ENCODE measurements at places on chromosomes 4 and X. TPM values are rescaled to one million over a fixed set of nuclear protein-coding genes. Genes with fewer than 3 reads are reported as not detected.

DNA sequence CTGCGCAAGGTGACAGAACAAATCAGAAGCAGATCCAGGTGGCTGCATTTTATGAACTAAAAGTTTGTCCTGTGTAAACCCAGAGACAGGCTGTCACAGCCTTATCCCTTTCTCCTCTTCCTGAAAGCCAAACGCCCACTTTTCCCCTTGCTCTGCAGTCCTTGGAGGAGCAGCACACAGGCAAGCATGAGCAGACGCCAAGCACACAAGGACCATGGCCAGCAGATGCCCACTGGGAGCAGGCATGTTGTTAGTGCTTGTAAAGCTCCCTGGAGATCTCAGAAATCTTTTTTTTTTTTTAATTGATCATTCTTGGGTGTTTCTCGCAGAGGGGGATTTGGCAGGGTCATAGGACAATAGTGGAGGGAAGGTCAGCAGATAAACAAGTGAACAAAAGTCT lies 11.5 kb upstream of the HOPX start:
- DNase-seq = no peak

- DNase-seq = no peak
Observed at GRCh38 chr4:6221301-6221850, 21.0 kb upstream of the JAKMIP1 start.

DNA sequence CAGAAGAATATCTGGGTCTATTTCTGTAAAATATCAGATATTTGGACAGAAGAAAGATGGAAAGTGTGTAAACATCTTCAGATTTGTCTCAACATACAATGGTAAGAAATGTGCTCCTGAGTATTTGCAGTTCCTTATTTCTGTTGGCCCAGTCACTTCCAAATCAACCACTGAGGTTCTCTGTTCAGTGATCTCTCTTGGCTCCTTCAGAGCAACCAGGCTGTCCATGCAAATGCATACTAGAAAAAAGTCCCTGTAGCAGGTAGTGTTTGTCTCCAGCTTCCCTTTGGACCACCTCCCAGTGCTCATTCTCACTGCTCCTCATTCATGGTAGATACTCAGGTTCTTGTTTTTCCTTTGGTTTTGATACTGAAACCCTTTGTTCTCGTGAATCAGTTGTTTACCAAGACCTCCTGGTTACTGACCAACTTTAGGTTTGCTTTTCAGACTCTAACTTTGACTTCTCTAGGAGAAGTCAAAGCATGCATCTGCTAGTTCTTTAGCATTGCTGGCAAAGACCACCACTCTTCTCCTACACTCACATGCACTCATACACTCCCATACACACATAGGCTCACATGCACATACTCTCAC lies 28.8 kb downstream of the ASIC5 start:
- no peak for DNase-seq

DNA sequence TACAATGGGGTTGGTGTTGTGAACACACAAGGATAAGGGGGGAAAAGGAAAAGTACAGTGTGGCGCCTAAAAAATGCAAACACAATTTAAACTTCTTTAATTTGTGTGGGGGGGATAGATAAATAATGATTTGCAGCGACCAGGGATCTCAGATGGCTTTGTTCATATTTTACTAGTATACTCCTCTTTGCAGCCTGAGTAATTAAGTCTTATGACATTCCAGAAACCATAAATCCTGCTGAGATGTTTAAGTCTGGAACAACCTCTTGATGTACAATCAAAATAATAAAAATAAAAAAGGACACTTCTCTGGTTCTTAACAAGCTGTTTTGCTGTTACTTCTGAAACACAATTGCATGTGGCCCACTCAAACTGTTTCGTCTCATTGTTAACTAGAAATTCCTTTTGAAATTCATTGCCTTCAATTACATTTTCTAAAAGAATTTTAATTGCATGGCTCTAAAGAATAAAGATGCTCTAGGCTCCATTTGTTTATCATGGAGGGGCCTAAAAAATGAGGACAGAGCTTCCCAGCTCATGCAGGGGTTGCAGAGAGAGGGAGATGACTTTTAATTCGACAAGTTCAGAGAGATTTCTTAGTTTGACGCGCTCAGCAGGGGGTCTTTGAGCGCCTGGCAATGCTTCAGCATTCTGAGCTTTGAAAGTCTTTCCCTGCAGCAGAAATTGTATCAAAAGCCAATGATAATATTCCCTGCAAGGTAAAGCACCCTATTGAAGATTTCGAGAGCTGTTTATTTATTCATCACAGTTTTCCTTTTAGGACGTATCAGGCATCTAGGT lies 892.4 kb upstream of the TENM3 start:
- no peak for DNase-seq

- no peak for DNase-seq
Observed at GRCh38 chr4:96194993-96195392, 355.1 kb downstream of the PDHA2 start.

DNA sequence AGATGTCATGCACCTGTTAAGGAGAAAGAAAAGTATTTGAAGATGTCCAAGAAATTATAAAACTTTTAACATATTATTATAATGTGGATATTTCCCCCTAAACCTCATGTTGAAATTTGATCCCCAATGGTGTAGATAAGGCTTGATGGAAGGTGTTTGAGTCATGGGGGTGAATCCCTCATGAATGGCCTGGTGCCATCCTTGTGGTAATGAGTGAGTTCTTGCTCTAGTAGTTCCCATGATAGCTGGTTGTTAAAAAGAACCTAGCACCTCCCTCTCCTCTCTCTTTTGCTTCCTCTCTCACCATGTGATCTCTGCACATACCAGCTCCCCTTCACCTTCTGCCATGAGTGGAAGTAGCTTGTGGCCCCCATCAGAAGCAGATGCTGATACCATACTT lies 176.6 kb upstream of the NR3C2 start:
- no peak for DNase-seq

GRCh38 chr4:111572470-111572869 lies 572.8 kb upstream of the FAM241A start:
- DNase-seq = no peak

DNA sequence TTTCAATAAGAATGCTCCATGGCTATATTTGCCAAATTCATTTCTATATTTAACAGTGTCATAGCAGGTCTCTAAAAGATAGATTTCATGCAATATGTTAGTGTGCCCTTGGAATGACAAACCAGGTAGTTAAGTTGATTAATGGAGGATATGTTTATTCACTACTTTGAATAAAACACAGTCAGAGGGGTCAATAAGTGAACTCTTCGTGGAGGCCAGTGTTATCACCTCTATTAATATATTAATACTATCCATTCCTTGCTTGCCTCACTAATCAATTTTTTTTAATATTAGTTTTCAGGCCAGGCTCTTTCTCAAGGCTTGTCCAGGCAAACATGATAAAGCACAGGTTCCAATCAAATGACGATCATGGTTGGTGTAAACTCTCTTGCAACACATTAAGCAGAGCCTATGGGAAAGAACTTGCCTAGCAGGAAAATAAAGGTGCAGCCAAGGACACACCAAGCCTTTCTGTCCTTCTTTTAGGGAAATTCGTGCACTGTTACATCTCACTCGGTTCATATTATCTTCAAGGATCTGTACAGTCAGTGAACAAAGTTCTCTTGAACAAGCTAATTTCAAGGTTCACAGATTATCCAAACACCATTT lies 144.7 kb downstream of the DCK start:
- DNase-seq = no peak

GRCh38 chrX:74680391-74680790 lies 66.0 kb upstream of the RLIM start:
- no peak for DNase-seq

GRCh38 chr4:15458616-15459015 lies 11.1 kb upstream of the CC2D2A start:
- DNase-seq = no peak

DNA sequence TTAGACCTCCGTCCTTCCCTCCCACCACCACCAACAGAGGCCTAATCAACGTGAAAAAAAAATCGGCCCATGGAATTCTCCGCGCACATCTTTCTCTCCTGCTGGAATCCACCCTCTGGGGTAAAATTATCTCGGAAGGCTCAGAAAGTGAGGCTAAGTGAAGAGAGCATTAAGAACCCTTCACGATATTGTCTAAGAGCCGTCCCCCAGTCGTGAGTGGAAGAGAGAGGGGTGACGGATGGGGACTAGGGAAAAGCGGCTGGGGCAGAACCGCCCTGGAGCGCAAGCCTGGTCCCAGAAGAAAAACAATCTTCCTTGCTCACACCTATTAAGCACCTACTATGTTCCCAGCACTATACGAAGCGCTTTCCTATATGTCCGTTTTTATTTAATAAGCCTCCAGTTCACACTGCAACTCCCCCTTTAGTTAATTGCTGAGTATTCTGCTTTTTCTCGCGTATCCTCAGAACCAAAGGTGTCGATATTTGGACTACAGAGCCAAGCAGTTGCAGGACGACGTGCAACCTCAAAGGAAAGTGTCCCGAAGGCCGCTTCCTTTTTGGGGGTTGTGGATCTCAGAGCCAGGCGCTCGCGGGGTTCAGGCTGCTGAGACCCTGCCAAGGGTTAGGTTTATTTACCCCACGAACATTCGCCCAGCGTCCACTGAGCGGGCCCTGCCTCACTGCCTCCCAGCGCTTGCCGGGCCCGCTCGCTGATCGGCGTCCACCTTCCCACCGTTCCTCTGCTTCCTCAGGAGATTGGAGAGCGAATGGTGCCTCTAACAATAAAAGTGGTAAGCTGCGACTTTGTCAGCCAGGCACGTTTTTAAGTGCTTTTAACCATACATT lies 889 bp downstream of the MGARP start:
- no peak for DNase-seq

DNA sequence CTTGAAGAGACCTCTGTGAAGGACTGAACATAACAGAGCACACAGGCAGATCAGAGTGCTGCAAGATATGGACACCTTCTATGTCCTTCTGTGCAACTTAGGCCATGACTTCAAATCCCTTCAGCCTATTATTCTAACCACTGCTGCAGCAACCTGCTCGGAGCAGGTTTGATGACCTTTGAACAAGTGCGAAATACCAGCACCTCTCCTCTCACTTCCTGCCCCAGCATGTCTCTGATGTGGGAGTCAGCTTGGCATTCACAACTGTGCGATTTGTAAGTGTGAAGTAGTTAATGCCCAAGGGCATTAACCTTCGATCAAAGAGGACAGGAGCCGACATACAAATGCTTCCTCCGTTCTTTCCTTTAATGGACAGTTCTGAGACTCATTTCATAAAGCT lies 1.6 kb upstream of the EXOC1 start:
- peak; percentile 29 for DNase-seq

GRCh38 chrX:110847334-110847733 lies 51.7 kb upstream of the CHRDL1 start:
- DNase-seq = peak; percentile 40

GRCh38 chr4:110867981-110868720 lies 245.3 kb upstream of the PITX2 start:
- no peak for DNase-seq

DNA sequence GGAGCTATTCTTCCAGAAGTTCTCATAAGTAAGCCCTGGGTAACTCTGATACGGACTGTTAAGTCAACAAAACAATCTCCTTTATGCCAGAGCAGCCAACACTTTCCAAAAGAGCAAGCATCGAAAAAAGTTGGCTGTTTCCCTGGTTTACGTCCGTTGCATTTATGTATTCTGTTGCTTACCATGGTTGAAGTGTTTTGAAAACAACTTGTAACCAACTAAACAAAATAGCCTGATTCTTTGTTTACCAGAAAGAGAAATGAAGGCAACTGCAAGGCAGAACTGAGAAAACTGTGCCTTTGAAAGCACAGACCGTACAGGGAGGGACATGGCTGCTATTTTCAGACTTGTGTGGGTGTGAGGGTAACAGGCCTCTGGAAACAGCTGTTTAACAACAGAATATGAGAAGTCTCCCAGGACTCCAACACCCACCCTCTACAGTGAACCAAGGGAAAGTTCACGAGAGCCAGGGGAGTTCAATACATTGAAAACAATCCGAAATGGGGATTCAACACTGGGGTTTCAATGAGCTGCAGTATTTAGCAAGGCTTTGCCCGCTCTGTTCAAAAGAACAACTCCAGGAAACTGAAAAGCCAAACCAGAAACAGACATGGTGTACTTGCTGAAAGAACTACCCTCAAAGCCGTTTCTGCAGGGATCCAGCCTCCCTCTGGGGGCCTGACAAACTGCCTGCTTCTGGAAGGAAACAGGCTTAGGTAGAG lies 95.8 kb upstream of the EGFL6 start:
- DNase-seq = peak; percentile 9

DNA sequence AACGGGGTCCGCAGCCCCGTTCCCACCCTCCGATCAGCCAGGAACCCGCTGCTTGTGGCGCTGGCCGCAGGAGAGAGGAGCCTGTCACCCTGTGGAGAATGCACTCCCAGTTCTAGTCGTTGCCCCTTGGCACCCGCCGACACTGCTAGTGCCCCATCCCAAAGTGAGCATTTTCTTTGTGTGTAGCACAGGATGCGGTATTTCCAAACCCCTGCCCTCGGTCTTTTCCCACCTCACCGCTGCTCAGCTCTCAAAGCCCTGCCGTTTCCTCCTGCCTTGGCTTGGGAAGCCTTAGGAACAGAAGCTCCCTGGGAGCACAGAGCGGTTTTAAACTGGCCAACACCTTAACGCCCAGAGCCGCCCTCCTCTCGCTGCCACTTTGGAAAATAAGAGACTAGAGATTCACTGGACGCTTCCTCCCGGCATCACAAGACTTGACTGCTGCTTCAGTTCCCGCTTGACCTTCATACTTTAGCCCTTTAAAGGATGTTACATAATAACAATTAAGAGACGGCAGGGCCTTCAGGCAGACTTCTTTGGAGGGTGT lies 772 bp downstream of the CYP4V2 start:
- DNase-seq = peak; percentile 33

- DNase-seq = no peak
Observed at GRCh38 chr4:9685692-9686091, 95.7 kb upstream of the DRD5 start.

DNA sequence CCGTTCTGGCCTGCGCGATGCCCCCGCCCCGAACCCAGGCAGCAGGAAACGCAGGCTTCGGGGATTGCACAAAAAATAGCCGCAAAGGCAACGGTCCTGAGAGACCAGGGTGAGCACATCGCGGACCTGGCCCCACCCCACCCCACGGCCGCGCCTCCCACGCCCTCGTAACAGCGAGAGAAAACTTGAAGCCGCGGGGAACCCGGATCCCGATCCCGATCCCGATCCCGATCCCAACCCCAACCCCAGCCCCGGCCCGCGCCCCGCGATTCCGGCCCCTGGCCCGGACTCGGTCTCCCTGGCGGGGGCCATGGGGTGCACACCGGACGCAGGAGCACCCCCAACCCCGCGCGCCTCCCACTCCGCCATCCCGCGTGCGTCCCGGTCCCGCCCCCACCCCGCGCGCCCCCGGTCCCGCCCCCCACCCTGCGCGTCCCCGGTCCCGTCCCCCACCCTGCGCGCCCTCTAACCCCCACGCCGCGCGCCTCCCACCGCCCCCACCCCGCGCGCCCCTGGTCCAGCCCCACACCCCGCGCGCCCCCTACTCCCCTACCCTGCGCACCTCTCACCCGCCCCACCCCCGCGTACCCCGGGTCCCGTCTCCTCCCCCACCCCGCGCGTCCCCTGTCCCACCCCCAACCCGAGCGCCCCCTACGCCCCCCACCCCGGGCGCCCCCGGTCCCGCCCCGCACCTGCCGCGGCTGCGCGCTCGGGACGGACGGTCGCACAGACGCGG lies 29.0 kb downstream of the NOP14 start:
- peak; percentile 46 for DNase-seq

FGA gene
- total RNA-seq = not detected

HDAC6 gene
- total RNA-seq = 102 TPM

GAGE1 gene
- total RNA-seq = not detected

NFXL1 gene
- 10.6 TPM for total RNA-seq

TEX13C gene
- not detected for total RNA-seq
